ENCODE measurements at places on chromosomes 7 and 10.

DNA sequence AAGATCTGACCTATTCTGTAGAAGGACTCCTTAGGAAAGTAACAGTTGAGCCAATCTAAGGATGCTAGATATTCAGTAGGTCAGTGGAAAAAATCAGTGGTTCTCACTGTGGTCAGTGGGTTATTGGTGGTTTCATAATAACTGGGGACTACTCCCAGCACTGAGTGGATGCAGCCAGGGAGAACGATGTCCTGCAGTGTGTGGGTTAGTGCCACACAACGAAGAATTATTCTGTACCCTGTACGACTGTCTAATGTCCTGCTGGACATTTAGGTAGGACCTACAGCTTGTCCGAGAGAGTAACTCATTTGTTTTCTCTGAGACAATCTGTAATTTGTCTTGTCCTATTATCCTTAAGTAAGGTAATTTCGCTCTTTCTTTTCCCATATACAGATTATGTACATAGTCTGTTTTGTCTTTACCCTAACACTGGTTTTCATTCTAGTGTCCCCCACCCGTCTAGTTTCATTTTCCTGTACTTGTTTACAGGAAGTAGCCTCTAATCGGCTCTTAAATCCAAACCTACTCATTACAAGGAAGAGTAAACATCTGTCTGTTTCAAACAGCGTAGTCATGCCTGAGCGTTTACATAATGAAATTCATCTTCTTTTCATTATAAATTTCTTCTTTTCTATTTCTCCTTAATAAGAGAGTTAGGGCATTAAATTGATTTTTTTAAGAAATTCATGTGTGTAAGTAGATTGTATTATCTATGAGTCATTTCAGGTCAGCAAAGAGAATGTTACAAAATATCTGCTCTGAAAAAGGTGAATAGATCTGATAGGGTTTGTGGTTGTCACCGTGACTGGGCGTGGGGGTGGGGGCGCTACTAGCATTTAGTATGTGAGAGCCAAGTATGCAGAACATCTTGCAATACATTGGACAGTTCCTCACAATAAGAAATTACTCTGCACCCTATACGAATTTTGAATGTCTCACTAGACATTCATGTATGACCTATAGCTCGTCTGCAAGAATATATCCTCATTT lies 8.3 kb upstream of the ZC3HAV1L start:
- no peak for DNase-seq

GRCh38 chr10:76554478-76554877 lies 1083.1 kb downstream of the KCNMA1 start:
- DNase-seq, result no peak

GRCh38 chr7:103719070-103719469 lies 270.4 kb downstream of the RELN start:
- no peak for DNase-seq

- no peak for DNase-seq
Observed at GRCh38 chr7:25559581-25560367, 331.5 kb upstream of the NPVF start.

GRCh38 chr10:35339942-35340341 lies 3.6 kb downstream of the CCNY start:
- no peak for DNase-seq

- DNase-seq, result no peak
Observed at GRCh38 chr10:121942749-121943416, 15.1 kb upstream of the ATE1 start.

- DNase-seq, result no peak
Observed at GRCh38 chr10:98384531-98385133, 30.4 kb downstream of the PYROXD2 start.

DNA sequence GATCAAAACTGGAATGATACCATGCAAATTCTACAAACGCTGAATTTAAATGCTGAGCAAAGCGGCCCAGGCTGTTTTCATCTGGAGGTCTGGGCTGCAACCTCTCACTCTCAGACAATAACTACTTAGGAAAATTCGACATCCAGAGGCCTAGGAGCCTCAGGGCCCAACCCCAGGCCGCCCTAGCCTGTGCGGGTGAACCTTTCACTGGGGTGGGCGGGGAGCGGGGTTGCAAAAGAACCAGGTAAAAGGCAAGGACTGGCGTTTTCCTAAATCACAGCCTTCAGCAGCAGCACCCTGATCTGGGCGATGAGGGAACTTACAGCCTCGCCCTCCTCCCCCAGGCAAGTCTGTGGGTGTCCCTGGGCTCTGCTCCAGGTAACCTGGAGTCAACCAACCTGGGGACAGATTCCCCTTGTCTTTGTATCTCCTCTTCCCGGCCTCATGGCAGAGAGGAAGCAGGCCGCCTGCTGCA lies 33.4 kb downstream of the CALML5 start:
- DNase-seq, result no peak

DNA sequence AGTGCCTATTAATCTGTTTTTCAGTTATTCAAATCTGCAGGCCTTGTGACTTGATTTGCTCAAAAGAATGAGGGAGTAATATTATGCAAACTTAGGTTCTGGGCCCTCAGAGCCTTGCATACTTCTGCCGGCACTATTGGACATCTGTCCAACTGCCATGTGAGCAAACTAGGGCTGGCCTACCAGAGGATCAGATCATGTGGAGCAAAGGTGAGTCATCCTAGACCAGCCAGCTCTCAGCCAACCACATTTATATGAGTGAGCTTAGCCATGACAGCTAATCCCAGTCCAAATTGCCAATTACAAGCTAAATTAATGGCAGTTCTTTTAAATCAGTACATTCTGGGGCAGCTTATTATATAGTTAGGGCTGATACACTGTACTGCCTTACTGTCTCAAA lies 69.6 kb downstream of the SDHAF3 start:
- DNase-seq, result no peak

DNA sequence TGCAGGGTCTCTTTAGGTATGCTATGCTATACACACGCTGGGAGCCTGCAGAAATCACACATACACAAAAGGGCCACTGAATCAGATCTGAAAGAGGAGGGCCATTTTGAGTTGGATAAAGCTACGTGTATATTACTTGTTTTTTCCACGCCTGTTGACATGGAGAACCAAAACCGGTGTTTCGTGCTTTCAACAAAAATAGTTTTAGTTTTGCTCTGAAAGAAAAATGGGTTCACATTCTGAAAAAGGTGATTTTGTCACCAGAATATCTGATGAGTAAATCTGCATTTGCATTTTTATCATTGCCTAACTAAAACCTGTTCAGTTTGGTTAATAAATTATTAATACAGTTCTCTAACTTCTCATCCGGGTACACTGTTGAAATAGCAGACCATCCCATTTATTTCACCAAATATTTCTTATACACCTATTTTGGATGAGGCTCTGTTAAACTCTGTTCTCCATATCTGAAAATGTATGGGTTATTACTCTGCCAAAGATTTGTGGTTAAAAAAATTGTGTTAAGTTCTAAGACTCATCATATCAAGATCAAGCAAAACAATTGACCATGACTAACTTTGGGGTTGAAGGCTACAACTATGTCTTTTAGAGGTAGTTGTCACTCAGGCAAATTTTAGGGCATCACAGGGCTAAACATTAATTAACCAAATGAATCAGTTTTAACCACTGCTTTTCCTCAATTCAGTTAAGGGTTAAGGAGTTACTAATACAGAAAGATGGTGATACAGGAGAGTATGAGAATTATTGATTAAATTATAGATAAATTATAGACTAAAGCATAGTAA lies 101.2 kb upstream of the RPA3 start:
- no peak for DNase-seq
